ENCODE measurements at places on chromosomes 12 and 14.

DNA sequence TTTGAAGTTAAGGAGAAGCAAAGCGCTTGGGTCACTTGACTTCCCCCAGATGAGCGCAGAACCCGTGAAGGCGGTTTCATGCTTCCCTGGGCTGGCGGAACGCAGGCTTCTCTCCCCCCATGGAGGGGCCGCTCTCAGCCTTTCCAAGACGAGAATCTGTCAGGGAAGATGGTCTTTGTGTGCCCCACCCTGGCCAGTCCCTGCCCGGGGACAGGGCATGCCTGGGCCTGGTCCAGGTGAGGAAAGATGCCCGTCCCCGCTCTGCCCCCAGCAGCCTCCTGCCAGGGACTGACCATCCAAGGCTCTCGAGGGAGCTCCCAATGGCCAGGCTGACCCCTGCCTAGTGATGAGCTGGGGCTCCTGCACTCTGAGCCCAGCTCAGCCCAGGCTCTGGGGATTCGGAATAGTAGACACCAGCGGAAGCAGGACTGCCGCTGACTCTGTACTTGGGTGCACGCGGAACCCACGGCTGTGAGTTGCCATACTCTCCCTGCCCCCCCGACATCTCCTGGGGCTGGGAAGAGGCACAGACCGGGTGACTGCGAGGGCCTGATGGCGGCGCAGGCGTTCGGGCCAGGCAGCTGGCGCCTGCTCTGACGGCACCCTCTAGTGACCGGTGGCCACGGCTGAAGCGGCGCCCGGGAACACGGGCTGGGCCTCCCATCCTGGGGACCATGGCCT, 142.2 kb upstream of the FKBP4 start:
- DNase-seq = no peak

GRCh38 chr12:77189901-77190416, 124.6 kb upstream of the E2F7 start:
- DNase-seq = no peak

- DNase-seq = no peak
Observed at GRCh38 chr12:124621296-124621660, 53.9 kb upstream of the NCOR2 start.

GRCh38 chr14:72810201-72810600, 83.7 kb downstream of the DPF3 start:
- peak; percentile 88 for DNase-seq

GRCh38 chr12:57166971-57167371, 19.6 kb upstream of the LRP1-AS start:
- DNase-seq = peak; percentile 60

Measured in activated CD8-positive, alpha-beta T cell treated with anti-CD3 and anti-CD28 coated beads for 36 hours (primary cell).